CD4-positive, alpha-beta T cell treated with Interleukin-2 at 100 ng/mL for 4 hours (primary cell): ENCODE measurements at places on chromosomes 4 and X.

DNA sequence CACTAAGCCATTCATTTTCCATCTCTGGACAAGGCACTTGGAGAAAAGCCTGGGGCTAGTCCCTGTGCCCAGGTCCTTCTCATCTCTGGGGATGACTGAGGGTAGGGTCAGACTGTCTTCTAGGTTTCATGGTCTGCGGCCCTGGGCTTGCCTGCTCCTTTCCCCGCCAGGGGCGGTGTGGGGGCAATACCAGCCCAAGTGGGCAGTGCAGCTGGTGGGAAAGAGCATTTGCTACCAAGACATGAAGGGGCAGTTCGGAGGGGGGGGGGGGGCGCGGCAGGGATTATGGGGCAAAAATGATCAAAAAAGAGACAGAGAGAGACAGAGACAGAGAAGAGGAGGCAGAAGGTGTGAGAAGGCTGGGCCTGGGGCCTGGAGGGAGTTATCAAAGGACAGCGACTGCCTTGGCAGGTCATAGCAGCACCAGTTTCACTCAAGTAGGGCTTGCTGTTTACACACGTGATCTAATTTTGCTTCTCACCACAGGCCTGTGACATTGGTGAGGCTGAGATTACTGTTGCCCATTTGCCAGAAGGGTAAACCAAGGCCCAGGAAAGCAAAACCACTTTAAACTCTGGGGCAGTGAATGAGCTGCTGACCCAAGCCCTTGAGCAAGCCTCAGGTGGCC lies 56.1 kb downstream of the PJA1 start:
- DNase-seq, result no peak

- DNase-seq, result no peak
Observed at GRCh38 chr4:128528793-128529553, 241.4 kb upstream of the PGRMC2 start.

GRCh38 chrX:37860721-37861120 lies 13.3 kb upstream of the DYNLT3 start:
- no peak for DNase-seq

DNA sequence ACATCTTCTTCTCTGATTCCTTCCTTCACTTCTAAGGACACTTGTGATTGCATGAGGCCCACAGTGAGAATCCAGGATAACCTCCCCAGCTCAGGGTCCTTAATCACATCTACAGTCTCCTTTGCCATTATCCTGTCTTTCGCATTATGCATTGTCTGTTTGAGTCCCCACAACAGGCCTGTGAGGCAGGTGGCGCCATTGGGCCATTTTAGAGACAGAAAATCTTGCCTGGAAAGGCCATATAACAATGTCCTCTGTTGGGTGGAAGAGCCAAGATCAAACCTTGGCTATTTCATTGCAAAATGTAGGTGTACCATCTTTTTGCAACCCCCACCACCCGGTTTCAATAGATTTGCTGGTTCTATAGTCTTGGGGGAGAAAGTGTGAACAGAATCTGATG lies 11.8 kb upstream of the DCUN1D4 start:
- DNase-seq, result peak; percentile 66

DNA sequence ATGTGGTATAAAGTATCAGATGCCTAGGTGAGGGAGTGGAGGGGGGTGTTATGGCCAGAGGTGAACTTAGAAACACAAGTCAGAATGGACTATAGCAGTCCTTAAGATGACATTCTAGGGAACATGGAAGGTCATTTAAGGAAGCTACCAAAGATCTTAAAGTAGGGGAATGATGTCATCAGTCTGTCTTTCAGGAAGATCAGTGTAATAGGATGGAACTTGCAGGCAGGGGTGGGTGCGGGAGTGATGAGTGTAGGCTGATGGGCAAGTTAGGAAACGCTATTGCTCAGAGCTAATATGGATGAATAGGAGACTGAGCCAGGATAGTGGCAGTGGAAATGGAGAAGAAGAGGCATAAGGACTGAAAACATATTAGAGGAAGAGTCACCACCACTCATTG lies 27.5 kb upstream of the CWH43 start:
- DNase-seq, result no peak

DNA sequence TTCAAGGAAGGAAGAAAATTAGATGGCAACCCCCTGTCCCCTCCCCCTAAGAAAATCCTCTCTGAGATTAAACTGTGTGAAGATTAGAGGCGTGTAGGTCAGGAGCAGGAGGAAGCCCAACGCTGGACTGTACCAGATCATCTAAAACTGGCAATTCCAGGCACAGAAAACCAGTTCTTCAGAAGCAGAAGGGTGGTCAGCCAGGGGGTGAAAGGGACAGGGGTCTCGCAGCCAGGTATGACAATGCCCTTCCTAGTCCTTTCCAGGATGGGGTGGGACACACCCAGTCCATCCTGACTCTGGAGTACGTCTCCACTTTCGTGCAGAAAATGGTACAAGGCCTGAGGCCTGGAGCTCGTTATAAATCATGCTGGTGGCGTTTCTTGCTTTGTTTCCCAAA lies 3.3 kb upstream of the RHOH start:
- no peak for DNase-seq

- no peak for DNase-seq
Observed at GRCh38 chr4:90215286-90215685, 88.1 kb downstream of the CCSER1 start.

- no peak for DNase-seq
Observed at GRCh38 chrX:150162141-150162540, 201.0 kb upstream of the MAMLD1 start.

GRCh38 chrX:64229154-64229553 lies 1.3 kb downstream of the ASB12 start:
- DNase-seq, result no peak

DNA sequence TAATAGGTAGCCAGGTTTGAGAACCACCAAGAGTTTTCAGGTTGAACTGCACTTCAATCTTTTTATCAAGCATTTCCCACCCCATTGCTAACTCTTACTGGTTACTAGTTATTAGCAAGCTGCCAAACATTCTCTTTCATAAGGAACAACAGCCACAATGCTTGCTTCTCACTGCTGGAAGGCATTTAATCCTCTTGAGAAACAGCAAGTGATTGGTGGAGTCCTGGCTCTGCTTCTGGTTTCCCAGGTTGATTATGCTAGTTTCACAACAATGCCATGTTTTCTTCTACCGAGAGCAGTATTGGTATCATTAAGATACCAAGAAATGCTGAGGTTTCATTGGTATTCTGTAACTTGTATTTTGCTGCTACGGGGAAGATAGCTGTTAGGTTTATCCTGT lies 32.2 kb upstream of the TXLNG start:
- DNase-seq, result no peak

DNA sequence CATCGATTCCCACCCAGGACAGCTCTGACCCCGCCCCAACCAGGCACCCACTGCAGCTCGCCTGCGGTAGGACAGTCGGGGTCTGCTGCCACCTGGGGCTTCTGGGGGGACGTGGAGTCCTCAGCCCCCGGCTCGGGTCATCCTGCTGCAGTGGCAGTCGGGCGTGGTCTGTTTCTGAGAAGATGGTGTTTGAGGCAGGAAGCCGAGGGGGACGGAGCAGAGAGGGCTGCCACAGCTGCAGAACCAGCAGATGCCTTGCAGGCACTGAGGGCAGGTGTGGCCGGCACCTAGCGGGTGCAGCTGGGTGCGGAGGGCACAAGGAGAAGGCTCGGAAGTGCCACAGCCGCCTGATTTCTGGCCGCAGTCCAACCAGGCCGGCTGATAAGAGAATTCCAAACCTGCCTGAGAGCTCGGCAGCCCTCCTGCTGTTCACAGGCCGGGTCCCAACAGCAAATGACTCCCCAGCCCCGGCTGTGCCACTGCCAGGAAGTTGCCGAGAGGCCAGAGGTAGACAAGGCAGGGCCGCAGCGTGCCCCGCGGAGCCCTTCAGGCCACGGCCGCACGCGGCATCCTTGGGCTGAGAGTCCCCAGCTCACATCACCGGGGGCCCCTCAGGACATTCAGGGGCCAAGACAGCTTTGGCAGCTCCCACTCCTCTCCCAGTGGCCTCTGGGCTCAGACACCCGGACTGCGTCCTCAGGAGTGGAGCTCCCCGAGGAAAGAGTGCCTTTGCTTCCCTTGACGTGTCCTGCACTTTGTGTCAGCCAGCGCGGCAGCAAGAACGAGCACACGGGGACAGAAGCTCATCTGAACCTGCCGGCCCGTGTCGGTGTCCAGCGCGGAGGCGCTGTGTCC lies 9.4 kb upstream of the CPLX1 start:
- no peak for DNase-seq

- peak; percentile 36 for DNase-seq
Observed at GRCh38 chrX:111095974-111096895, at the start of gene PAK3. Gene PAK3 (plus strand): TSS chrX:111096191. CDS start chrX:111123104, 26,913 bp downstream.

DNA sequence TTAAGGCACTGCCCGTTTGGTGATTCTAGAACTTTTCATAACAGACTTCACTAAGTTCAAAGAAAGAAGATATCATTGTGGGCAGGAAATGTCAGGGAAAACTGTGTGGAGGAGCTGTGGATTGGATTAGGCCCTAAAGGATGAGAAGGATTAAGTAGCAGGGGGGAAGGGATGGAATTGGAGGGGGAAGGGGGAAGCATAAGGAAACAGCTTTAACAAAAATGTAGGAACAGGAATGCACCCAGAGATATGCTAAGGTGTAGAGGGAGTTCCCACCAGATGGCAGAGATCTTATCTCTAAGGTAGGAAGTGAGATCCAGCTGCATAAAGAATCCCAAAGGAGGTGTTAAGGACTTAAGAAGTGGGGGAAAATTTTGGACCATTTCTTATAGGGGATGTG lies 114.5 kb downstream of the LARP7 start:
- DNase-seq, result no peak

GRCh38 chr4:46648088-46648744 lies 258.3 kb upstream of the GABRA2 start:
- no peak for DNase-seq

DNA sequence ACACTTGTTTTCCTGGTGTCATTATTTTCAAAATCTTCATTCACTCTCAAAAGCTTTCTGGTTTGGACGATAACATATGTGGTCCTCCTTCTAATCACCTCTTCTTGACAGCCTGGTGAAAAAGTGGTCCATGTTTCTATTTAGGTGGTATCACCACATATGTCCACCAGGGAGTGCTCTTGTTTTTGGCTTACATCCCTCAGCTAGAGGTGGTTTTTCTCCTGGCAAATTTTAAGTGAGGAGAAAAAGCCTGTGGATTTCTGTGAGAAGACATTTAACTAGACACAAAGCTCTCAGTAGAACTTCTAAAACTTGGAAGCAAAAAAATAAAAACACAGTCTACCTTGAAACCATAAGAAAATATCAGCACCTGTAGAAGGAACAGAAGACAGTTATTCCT lies 58.0 kb upstream of the FRMPD4 start:
- DNase-seq, result no peak

- DNase-seq, result no peak
Observed at GRCh38 chr4:72827968-72828367, 241.5 kb downstream of the COX18 start.

GRCh38 chr4:4585012-4585670 lies 43.3 kb upstream of the STX18 start:
- DNase-seq, result no peak

GRCh38 chrX:44261286-44261685 lies 82.2 kb downstream of the EFHC2 start:
- DNase-seq, result no peak

- no peak for DNase-seq
Observed at GRCh38 chr4:123624959-123625358, 228.4 kb downstream of the SPRY1 start.
